WERI-Rb-1 (cell line): ENCODE measurements at places on chromosomes 13 and 19.

GRCh38 chr19:49356382-49356781, 5.8 kb downstream of the TEAD2 start:
- DNase-seq: no peak

DNA sequence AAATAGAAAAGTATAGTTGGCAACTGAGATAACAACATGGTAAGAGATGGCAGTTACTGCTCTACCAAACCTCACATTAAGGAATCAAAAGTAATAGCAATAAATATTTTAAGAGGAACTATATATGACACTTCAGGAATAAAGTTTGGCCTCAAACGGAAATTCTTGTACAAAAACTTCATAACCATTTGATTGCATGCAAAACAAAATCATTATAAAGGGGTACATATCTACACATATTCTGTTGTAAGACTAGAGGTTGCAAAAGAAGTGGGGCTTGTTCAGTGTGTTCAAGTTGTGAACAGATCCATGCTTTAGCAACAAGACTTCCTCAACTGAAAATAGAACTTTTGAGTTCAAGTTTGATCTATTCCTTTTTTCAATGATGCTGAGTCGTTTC, 133.5 kb upstream of the MIR17HG start:
- DNase-seq: no peak

DNA sequence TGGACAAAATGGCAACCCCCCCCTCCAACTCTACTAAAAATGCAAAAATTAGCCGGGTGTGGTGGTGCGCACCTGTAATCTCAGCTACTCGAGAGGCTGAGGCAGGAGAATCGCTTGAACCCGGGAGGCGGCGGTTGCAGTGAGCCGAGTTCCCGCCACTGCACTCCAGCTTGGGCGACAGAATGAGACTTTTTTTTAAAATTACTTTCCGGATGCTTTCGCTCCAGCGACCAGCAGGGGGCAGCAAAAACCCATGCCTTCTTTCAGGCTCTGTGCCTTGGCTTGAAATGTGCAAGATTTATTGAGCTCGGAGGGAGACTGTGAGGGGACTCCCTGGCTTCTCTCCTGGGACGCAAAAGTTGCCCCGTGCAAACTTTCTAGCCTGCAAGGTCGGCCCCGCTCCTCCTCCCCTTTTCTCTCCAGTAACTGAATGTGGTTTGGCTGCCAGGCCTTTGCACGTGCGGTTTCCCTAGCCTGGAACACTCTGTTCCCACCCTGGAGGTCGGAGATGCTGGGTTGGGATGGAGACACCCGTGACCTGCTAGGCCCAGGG, 61.4 kb upstream of the NFIC start:
- peak; percentile 79 for DNase-seq

DNA sequence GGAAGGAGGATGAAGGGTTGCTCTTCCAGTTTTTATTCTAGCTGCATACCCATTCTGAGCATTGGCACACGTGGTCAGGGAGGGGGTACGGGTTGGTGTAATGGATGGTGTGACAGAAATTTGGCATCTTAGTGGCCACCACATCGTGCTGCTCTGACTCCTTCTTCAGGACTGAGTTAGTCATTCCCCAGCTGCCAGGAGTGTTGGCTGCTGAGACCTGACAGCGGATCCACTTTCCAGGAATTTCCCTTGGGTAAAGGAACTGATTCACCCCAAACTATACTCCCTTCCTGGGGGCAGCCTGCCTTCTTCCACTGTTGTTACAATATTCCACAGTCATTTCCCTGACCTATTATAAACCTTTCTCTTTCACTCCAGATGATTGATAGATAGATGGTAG, 595.5 kb upstream of the KLHL1 start:
- no peak for DNase-seq

GRCh38 chr13:81116461-81117282, 775.7 kb upstream of the SPRY2 start:
- DNase-seq: no peak
